ENCODE measurements at places on chromosomes 6 and 20.

GRCh38 chr6:149186873-149187272 lies 130.6 kb upstream of the TAB2 start:
- DNase-seq: no peak

DNA sequence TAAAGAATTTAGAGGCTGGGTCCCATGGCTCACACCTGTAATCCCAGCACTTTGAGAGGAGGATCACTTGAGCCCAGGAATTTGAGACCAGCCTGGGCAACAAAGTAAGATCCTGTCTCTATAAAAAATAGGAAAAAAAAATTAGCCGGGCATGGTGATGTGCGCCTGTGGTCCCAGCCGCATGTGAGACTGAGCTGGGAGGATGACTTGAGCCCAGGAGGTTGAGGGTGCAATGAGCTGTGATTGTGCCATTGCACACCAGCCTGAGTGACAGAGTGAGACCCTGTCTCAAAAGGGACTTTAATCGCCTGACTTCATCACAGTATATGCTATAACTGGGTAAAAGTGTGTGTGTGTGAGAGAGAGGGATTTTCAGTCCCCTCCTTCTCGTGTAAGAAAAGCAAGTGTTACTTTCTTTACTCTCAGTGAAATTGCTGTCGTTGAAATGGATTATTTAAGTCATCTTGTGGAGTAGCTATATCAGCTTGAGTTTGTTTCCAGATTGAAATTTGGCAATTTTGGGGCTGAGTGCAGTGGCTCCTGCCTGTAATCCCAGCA lies 7.5 kb downstream of the NCOA3 start:
- no peak for DNase-seq

DNA sequence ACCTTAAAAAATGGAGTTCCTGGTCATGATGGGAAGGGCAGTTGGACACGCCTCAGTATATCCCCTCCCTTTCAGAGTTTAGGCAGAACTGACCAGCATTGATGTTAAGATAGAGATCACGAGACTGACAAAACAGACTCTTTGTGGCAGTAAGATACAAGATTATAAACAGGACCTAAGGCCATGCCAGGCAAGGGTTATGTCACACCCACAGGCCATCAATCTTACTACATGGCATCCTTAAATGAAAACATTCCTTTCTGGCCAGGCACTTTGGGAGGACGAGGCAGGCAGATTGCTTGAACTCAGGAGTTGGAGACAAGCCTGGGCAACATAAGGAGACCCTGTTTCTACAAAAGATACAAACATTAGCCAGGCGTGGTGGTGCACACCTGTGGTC lies 129.3 kb upstream of the MLN start:
- no peak for DNase-seq

GRCh38 chr6:45677381-45678284 lies 299.9 kb upstream of the SUPT3H start:
- no peak for DNase-seq
